ENCODE measurements at places on chromosomes 1 and 21.

DNA sequence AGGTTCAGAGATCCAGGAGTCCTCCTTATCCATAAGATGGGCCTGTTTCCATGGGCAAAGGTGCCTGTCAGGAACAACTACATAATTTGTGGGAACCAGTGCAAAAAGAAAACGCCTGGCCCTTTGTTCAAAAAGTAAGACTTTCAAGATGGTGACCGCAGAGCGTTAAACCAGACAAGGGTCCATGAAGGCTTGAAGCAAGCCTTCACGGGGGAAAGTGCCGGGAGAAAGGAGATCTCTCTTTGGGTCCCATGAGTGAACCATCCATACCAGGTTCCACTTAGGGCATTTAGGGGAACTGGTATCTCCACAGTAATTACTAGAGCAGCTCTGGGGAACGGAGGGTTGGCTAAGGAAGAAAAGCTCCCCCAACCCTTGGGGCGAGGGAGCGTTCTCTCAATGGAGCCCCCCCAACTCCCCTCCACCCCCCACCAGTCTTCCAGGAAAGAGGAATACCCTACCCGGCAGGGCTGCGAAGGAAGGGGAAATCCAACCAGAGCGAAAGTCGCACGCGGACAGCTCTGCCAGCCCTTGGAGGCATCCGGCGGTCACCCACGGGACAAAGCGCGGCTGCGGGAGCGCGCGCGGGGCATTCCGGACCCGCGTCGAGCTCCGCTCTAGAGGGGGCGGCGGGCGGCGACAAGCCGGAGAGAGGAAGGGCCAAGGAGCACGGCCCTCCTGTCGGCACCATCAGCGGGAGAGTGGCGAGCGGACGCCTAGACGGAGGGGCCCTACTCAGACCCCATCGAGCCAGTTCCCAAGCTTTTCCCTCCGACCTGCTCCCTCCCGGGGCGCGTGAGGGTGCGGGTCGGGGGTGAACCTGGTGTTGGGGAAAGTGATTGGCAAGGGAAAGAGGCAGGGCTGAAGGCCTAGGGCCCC, 687 bp upstream of the RASSF5 start:
- peak; percentile 50 for DNase-seq

- DNase-seq: no peak
Measured at GRCh38 chr1:46087891-46088290, 44.5 kb downstream of the PIK3R3 start.

DNA sequence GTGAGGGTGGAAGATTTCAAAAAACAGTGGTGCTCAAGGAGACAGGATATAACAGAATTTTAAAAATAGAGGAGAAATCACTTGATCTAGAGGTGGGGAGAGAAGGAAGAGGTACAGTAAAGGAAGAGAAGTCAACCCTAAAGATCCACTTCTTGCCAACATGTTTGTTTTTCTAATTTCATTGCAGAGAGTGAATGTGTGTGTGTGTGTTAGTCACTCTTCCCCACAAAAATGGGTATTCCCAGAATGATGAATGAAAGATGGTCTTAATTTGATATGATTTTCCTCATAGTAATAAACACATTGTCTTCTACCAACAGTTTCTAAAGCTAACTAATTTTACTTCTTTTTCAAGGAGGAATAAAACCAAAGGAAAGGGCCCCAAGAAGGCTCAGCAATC, 74.2 kb upstream of the NGF start:
- no peak for DNase-seq

GRCh38 chr1:169024800-169025271, 81.7 kb upstream of the ATP1B1 start:
- DNase-seq: no peak

DNA sequence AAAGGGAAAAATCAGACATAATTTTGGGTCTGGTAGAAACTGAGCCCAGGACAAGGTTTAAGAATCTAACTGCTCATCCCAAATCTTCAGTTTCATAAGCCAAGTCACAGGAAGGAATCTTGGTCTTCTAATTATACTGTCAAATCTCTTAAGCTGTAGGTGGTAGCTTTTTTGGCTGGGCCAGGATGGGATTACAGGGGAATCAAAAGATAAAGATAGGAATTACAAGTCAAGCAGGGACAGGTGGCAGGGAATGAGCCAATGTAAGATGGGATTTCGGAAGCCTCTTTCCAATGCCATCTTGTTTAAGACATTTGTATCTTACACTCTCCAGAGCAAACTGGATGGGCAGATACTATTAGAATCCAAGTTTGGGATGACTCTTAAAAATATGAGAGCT, 383.5 kb downstream of the KCNH1 start:
- DNase-seq: no peak

DNA sequence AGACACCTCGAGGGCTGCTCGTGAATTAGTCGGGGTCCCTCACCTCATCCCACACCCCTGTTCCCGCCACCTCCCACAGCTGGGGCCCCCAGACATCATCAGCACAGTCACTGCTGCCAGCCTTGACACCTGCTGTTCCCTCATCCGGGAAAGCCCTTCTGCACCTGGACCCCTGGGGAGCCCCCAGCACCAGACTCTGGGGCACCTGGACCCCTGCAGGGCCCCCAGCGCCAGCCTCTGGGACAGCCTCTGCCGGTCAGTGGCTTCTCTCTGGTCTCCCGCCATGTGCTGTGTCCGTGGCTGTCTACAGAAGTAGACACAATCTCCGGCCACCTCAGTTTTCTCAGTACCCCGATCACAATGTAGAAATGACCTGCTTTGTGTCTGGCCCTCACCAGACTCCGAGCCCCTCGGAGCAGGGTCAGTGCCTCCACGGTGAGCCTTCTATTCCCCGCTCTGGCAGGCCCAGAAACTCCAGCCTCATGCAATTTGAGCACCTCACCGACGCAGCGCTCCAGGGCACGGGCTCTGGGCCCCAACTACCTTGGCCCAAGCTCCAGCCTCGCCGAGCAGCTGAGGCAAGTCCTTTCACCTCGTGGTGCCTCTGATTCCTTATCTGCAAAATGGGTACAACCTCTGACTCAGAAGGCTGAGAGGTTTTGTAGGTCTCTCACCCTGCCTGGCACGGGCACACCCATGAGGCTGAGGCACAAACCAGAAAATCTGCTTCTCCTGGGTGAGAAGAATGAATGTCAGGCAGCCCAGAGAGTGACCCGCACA, 84.7 kb downstream of the RIPK4 start:
- DNase-seq: no peak

DNA sequence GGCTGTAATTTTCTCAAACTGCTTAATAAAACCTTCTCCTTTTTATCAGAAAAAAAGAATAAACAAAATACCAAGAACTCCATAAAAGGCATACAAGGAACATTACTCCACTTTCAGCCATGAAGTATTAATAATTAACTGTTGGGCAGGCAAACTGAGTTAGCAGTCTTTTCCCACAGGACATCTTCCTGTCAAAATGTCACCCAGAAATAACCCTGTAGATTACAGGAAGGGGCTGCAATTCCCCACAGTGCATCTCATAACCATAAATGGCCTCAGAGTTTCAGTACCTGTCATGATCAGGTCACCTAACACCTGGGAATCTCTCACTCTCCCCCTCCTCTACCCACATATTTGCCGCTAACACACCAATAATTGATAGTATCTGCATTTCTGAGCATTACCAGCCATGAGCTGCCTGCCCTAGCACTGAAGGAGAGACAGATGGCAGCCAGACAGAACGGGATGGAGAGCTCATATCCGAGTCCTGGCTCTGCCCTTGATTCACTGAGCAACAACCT, 475.0 kb downstream of the SMYD3 start:
- DNase-seq: no peak

GRCh38 chr1:43590388-43590925, 59.5 kb upstream of the KDM4A start:
- no peak for DNase-seq

GRCh38 chr1:22739648-22740385, 29.2 kb downstream of the EPHB2 start:
- DNase-seq: peak; percentile 85

- DNase-seq: no peak
Measured at GRCh38 chr1:235557495-235557894, 53.2 kb upstream of the B3GALNT2 start.

- DNase-seq: no peak
Measured at GRCh38 chr21:46078978-46079351, 18.9 kb upstream of the COL6A2 start.

- no peak for DNase-seq
Measured at GRCh38 chr21:32597205-32597604, 11.9 kb upstream of the TCP10L start.

- no peak for DNase-seq
Measured at GRCh38 chr1:50305808-50306207, 117.4 kb downstream of the DMRTA2 start.

GRCh38 chr1:53341521-53341895, 13.6 kb upstream of the LRP8 start:
- DNase-seq: no peak

DNA sequence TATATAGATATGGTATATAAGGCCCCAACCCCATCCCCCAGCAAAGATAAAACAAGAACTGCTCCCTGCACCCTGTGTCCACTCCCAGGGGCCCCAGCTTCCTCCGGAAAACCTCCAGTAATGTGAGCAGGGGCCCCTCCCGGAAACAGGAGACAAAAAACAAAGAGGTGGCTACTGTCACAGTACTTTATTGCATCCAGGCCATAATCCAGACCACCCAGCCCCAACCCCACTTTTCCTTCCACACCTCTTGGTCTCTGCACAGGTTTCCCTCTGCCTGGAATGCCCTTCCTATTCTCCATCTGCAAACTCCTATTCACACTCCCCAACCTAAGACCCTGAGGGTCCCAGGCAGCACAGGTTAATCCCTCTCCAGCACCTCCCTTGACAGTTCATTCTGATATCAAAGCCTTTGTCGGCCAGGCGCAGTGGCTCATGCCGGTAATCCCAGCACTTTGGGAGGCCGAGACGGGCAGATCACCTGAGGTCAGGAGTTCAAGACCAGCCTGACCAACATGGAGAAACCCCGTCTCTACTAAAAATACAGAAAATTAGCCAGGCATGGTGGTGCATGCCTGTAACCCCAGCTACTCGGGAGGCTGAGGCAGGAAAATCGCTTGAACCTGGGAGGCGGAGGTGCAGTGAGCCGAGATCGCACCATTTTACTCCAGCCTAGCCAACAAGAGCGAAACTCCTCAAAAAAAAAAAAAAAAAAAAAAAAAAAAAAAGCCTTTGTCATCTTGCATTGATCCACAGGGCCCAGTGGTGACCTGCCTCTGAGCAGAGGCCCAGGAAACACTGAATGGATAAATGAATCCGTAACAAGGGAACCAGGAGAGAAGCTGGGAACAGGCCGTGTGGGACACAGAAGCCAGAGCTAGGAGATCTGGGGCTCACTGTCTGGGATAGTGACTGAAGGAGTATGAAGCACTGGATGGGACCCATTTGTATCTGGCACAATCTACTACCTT, 2.3 kb upstream of the AUNIP start:
- DNase-seq: peak; percentile 49

GRCh38 chr1:91578320-91579109, 77.9 kb downstream of the CDC7 start:
- no peak for DNase-seq

DNA sequence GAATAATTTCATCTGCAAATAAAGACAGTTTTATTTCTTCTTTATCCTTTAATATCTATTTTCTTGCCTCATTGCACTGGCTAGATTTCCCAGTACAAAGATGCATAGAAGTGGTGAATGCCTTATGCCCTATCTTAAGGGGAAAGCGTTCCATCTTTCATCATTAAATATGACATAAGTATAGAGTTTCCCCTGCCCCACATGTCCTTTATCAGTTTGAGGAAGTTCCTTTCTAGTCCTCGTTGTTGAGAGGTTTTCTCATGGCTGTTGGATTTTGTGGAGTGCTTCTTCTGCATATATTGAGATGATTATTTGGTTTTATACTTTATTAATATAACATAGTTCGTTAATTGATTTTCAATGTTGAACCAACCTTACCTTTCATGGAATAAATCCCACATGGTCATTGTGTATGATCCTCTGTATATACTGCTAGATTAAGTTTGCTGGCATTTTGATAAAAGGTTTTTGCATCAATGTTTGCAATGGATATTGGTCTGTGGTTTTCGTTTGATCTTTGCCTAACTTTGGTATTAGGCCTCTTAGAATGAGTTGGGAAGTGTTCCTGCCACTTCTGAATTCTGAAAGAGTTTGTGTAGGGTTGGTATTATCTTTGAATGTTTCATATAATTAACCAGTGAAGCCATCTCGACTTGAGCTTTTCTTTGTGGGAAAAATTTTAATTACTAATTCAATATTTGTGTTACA, 15.6 kb downstream of the PRKACB start:
- no peak for DNase-seq

GRCh38 chr1:67918067-67918466, 84.8 kb upstream of the GNG12 start:
- no peak for DNase-seq
